Femur (tissue), 1 donor: ENCODE measurements at places on chromosomes 6 and 20.

DNA sequence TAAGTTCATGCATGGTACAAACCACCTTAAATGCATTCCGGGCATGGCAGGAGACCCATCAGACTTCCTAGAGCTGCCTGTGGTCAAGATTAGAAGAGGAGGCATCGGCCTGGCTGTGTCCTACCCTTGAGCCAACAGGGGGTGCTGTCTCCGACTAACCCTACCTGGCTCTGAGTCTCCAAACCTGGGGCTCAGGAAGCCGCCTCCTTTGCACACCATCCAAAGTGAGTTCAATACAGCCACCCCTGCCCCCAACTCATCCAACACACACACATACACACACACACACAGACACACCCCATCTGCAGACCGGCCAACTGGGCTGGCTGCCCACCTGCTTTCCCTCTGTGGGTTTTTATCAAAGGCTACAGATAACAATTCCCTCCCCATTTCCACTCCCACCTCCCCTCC, 77.0 kb downstream of the JPH2 start:
- DNase-seq, result no peak

GRCh38 chr6:138422861-138423260, 18.8 kb downstream of the HEBP2 start:
- DNase-seq, result no peak

GRCh38 chr6:135141182-135141581, 39.9 kb upstream of the MYB start:
- DNase-seq, result no peak

GRCh38 chr20:227439-228105, 514 bp downstream of the DEFB129 start:
- DNase-seq, result no peak

DNA sequence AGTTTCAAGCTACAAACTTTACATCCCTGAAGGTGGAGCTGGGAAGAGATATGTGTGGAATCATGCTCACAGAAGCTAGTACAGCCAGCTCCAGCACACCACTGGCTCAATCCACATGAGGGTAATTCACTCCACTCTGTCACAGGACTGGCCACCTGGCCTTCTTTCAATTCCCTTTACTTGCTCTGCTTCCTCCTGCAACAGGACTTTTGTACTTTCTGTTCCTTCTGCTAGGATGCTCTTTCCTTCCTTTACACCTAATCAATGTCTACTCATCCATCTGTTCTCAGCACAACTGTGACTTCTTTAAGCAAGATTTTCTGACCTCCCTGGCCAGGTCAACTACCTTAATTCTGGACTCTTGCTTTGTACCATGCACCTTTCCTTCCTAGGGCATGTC, 39.4 kb upstream of the MYB start:
- no peak for DNase-seq

- DNase-seq, result no peak
These were observed 38.2 kb upstream of the FANCE start for GRCh38 chr6:35413911-35414310.

GRCh38 chr20:60993433-60994044, 258.5 kb upstream of the CDH4 start:
- peak; percentile 9 for DNase-seq

DNA sequence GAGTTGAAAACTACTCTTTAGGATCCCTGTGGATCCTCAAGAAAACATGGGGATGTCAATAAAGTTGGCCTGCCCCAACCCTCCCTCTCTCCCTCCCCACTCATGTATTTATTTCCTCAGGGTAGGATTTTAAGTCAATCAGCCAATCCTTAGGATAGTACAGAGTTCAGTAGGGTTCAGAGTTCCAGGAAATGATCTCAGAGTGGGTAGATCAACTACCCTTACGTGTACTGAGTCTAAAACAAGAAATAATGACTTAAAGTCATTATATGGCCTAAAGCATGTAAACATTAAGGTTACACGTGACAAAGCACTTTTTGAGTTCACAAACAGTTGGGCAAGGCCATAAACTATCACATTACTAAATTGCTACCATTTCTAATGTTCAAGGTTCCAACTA, 47.2 kb upstream of the REV3L start:
- DNase-seq, result no peak

DNA sequence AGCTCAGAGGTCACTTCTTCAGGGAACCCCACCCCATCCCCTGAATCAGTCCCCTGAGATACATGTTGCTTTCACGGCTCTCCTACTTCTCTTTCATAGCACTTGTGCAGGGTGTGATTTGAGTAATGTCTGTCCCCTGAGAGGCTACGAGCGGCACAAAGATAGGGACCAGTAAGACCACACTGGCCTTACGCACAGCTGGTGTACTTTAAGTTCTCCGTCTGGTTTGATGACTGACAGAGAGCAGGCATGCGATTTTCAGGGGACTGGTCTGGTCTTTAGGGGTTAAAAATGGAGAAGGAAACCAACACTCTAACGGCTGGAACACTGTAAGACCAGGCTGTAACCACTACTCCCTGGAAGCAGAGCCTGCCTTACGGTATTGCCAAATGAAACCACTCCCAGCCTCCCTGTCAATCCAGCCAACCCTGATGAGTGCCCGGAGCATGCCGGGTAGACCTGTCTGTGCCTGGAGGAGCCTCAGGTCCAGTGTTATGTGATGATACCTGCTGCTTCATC, 47.1 kb downstream of the ELMO2 start:
- peak; percentile 45 for DNase-seq

DNA sequence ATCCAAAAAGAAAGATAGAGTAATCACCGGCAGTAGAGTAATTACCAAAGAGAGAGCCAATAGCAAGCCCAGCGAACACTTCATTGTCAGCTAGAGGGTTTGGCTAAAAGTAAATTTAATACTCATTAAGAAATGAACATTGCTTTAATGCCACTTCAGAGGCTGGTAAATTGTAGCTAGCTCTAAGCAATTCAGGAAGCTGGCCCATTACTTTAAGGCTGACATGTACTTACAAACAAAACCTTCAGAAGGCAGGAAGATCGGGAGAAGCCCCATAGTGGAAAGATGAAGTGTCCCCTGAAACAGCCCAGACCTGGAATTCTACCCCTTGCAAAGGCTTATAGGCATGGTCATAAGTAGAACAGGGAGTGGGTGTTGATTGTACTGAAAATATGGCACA, 396.6 kb upstream of the ID4 start:
- DNase-seq, result no peak

DNA sequence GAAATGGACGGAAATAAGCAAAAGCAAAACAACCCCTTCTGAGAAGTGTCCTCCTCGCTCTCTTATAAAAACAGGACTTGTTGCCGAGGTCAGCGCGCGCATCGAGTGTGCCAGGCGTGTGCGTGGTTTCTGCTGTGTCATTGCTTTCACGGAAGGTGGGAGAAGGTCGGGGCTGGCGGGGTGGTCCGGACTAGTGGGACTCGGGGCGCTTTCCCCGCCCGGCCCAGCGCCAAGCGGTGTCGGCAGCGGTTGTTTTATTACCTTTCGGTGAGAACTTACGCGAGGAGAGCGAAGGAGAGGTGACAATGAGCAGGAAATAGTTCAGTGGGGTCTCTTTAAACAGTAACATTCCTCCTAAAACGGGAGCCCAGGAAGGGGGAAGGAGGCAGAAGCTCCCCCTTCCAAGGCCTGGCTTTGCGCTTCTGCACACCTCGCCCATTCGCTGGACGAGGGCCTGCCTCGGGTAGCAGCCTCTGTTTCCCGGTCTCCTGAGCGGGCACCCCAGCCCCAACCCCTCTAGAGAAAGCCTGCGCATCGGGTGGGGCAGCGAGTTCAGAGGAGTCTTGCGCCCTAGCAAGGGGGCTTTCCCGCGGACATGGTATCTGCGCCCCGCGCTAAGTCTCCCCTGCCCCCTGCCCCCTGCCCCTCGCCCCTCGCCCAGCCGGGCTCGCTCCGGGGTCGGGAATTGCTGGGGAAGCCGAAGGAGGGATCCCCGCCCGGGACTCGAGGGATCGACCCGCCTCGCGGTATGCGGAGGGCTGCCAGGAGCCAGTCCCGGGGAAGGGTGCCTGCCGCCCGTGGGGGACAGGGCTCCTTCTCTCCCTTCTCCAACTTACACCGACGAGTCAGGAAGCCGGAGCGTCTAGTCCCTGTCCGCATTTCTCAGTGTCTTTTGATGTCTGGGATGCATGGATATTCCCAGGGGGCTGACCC, 1.2 kb upstream of the TBXT start:
- no peak for DNase-seq

DNA sequence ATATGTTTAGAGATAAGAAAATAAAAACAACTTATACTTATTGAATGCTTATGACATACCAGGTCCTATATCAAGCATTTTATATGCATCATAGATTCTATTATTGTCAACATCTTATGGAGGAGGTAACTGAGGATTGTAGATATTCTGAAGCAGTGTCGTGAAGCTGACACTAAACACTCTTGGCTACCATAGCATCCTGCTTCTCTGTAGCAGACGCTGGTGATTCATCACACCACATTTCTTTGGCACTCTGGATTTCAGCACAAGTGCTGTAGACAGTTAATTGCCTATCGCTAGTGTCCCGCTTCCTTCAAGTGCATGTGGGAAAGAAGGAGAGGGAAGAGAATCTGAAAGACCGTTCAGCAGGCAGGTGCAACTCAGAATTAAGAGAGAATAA, 317.1 kb downstream of the PLCB1 start:
- no peak for DNase-seq

GRCh38 chr20:58989196-58989595, 8.1 kb downstream of the NELFCD start:
- DNase-seq, result no peak

- no peak for DNase-seq
These were observed 129.1 kb downstream of the PREX1 start for GRCh38 chr20:48698507-48699267.

- no peak for DNase-seq
These were observed 51.9 kb upstream of the SEC63 start for GRCh38 chr6:108009894-108010293.

DNA sequence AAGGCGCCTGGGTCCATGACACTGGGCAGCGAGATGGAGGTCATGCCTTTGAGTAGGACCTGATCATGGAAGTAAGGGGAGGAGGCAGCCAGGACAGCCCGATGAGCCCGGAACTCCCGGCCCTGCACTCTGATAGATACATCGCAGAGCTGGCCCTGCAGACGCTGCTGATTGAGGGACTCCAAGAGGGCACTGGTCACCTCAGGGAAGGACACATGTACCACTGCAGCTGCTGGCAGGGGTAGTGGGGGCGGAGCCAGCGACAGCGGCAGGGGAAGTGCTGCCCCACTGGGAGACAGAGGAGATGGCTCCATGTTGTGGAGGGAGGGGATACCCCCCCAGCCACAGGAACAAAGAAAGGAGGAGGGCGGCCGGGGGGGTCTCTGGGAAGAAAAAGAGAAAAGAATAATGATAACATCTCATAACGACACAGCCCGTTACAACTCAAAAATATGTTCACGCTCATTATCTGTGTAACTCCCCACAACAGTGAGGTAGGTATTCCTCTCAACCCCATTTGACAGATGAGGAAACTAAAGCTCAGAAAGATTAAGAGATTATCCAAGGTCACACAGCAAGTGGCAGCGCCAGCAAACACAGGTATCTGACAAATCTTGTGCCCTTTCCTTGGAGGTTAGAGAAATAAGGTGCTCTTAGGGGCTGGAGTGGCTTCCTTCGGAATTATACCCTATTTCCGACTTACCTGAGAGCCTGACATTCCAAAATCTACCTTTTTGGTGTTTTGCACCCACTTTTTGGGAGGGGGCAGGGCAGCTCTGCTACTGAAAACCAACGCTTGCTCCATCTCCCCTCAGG, 733 bp downstream of the ZBTB22 start:
- no peak for DNase-seq

DNA sequence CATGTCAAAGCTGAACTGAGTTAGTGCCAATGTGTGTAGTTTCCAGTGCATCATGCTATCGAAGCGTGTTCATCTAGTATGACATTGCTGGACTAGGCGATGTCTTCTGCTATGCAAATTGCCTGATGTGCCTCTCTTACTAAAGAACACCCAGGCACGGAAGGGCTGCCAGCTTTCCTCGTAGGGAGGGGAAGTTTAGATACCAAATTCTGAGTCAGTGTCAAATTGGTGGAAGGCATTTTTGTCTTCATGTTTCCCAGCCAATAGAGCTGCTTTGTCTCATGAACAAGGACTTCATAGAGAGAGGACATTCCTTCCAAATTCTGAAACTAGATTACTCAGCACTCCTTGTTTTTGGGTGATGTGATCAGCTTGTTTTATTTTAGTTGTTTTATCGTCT, 320.1 kb downstream of the BTBD3 start:
- peak; percentile 26 for DNase-seq

- no peak for DNase-seq
These were observed 2.5 kb downstream of the OVOL2 start for GRCh38 chr20:18055261-18055660.

GRCh38 chr6:132405143-132405915, 4.1 kb upstream of the MOXD1 start:
- DNase-seq, result no peak

GRCh38 chr6:20318851-20319387, 82.8 kb upstream of the E2F3 start:
- no peak for DNase-seq

- DNase-seq, result no peak
These were observed 9.0 kb downstream of the COL21A1 start for GRCh38 chr6:56238352-56238751.

- no peak for DNase-seq
These were observed 50.1 kb downstream of the SDHAF4 start for GRCh38 chr6:70616728-70617260.

GRCh38 chr6:44800171-44800783, 412.8 kb downstream of the CDC5L start:
- DNase-seq, result peak; percentile 85

DNA sequence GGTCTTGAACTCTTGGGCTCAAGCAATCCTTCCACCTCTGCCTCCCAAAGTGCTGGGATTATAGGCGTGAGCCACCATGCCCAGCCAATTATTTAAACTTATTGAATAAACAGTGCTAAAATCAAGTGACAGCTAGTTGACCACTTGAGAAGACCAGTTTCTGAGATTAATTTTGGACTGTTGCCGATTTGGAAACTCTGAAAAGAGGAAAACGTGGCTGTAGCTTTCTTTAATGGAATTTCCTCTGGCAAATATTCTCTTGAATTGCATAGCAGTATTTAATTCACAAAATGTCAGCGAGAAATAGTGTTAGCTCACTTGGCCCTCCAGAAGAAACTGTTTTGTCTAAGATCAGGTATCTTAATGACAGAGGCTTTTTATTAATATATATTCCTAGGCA, 754.5 kb downstream of the HDGFL1 start:
- DNase-seq, result no peak

- no peak for DNase-seq
These were observed 268.8 kb upstream of the PRDM1 start for GRCh38 chr6:105817370-105817769.

DNA sequence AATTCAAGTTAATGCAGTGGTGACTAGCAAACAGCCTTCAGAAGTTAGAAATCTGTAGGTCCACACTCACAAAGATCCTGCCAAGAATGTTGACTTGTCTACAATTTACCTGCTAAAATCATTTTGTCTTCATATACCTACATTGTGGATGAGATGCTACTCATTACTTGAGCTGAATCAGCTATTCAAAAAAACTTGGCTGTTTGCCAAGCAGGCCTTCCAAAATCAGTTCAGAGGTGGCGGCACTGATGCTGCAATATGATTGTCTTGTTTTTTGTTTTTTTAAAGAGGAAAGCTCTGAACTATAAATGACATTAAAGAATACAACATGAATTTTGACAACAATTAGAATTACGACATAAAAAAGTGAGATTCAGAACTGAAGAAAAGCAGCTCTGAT, 354.7 kb upstream of the KHDRBS2 start:
- DNase-seq, result no peak

GRCh38 chr20:62784497-62784896, 11.8 kb upstream of the MRGBP start:
- DNase-seq, result no peak

- DNase-seq, result peak; percentile 30
These were observed 33.8 kb upstream of the RREB1 start for GRCh38 chr6:7073821-7074525.
